ENCODE measurements at places on chromosomes 7 and 10.

- no peak for DNase-seq
Observed at GRCh38 chr7:127798023-127798422, 146.0 kb downstream of the SND1 start.

- DNase-seq, result peak; percentile 62
Observed at GRCh38 chr7:144437370-144438191, 34.1 kb upstream of the NOBOX start.

- DNase-seq, result no peak
Observed at GRCh38 chr10:103067956-103068355, 125.1 kb downstream of the NT5C2 start.

GRCh38 chr7:36686499-36686898 lies 37.8 kb downstream of the AOAH start:
- DNase-seq, result no peak

DNA sequence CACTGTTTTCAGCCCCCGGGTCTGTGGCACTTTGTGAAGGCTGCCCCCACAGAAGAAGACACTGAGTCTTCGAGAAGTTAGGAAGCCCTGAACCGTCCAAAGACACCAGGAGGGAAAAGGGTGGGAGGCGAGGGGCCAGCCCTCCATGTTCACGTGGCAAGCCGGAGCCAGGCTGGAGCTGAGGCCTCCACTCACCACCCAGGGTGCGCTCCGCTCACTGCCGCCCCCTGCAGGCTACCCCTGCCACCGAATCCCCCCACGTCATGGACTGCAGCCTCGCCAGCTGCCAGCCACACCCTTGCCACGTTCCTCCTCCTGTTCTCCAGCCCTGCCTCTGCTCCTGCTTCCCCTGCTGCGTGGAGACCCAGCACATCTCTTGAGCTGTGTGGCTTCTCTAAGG lies 59.0 kb upstream of the EN2 start:
- no peak for DNase-seq

GRCh38 chr7:72337390-72338167 lies 74.6 kb downstream of the CALN1 start:
- DNase-seq, result no peak

GRCh38 chr10:29055101-29055500 lies 233.8 kb upstream of the LYZL1 start:
- no peak for DNase-seq

- no peak for DNase-seq
Observed at GRCh38 chr10:110600487-110601101, 33.1 kb downstream of the SMC3 start.

GRCh38 chr10:92695679-92696605 lies 6.2 kb downstream of the HHEX start:
- DNase-seq, result no peak

GRCh38 chr7:98970016-98970615 lies 91.8 kb downstream of the TRRAP start:
- DNase-seq, result no peak

GRCh38 chr7:46393142-46393541 lies 472.1 kb upstream of the IGFBP3 start:
- DNase-seq, result no peak

DNA sequence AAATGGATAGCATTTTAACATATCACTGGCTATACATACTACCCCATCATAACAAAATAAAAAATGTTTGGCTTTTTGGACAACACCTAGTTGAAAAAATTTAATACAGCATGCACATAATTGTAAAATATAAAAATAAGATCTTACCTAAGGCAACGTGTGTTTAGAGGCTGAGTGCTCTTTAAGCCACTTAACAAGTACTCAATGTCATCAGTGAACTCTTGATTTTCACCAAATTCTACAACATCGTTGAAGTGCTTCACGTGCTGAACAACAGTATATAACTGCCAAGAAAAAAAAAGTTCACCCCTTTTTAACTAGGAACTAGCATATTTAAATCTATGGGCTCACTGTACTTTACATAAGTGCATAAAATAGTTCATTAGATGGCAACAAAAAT lies 49.5 kb downstream of the WAPL start:
- DNase-seq, result no peak

- no peak for DNase-seq
Observed at GRCh38 chr10:97076781-97077180, 109.0 kb downstream of the SLIT1 start.

Data from right forelimb (tissue), 1 donor.